ENCODE measurements at places on chromosomes 4 and X.

DNA sequence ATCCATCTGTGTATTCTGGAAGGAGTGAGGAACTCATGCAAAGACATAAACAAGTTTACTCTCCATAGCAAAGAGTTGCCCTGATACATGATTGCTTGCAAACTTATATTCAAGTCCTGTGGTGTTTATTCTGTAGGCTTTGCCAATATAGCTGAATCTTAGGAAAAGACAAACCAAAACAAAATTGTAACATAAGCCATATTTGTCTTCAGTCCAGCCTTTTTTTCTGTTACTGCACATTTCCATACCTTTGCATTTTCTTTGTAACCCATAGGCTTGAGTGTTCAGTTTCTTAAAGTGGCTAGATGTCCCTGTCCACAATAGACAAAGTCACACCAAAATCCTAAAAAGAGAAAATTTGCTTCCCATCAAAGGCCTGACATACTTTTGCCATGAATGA lies 120.4 kb downstream of the PPARGC1A start:
- no peak for DNase-seq

DNA sequence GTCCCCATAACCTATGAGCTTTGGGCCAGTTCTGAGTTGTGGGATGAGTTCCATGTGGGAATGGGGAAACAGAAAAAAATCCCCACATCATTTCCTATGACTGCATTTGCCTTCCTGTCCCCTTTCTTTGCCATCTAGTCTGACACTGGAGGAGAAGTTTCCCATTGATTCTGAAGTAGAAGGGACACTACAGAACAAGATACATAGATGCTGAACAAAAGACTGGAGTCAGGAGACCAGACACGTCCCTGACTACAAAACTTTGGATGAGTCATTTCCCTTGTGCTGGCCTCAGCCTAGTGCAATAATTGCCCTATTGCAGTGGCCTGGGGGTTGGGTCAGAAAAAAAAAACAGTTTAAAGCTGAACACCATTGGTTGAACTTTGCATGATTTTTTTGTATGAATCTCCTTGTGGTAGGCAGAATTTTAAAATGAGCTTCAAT lies 22.1 kb downstream of the BEX3 start:
- no peak for DNase-seq

DNA sequence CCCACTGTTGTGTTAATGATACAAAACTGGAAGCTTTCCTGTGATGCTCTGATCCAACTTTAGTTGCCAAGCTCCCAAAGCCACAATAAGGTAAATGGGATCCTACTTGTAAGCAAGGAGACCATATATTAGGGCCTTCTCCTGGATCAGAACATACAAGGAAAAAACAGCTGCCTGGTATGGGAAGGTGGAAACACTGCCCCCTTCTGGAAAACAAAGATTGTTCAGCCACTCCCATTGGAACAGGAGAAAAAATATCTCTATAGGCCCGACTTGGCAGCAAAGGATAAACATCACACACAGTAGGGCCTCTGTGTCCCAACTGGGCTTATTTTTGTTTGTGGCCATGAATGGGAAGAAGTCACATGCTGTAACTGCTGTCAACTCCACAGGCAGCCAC lies 166.5 kb downstream of the TBX22 start:
- no peak for DNase-seq

DNA sequence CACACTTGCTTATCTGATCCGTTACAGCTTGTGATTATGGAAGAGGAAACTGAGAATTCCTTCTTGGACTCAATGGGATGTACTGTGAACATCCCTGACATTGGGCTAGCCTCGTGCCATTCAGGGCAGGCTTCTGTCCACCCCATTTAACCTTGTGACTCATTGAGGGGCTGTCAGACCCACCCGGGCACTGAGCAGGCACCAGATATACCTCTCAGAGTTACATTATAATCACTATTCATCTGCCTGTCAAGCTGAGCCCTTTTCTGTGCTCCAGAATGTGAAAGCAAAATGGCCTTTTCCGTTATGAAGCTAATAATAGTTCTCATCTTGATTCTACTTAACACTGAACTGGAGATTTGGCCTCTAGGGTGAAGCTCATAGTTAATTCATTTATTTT lies 170.6 kb upstream of the SCML1 start:
- DNase-seq, result no peak

- no peak for DNase-seq
Measured at GRCh38 chr4:113759696-113760093, 1.8 kb downstream of the CAMK2D start.

DNA sequence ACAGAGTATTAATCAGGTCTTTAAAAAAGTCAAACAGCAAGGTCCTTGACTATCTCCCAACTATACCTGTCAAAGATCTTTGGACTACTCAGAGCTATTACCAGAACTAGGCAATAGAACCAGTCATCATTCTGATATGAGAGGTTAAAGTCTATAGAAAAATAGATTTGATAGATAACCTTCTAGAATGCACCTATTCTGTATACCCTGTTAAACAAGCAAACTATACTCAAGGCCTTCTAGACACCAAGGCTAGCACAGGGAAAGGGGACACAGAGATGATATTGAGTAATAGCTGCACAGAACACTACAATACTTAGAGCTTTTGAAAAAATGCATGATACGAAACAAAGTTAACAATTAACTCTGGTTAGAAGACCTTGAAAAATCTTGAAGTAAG lies 149.5 kb downstream of the NR3C2 start:
- no peak for DNase-seq

DNA sequence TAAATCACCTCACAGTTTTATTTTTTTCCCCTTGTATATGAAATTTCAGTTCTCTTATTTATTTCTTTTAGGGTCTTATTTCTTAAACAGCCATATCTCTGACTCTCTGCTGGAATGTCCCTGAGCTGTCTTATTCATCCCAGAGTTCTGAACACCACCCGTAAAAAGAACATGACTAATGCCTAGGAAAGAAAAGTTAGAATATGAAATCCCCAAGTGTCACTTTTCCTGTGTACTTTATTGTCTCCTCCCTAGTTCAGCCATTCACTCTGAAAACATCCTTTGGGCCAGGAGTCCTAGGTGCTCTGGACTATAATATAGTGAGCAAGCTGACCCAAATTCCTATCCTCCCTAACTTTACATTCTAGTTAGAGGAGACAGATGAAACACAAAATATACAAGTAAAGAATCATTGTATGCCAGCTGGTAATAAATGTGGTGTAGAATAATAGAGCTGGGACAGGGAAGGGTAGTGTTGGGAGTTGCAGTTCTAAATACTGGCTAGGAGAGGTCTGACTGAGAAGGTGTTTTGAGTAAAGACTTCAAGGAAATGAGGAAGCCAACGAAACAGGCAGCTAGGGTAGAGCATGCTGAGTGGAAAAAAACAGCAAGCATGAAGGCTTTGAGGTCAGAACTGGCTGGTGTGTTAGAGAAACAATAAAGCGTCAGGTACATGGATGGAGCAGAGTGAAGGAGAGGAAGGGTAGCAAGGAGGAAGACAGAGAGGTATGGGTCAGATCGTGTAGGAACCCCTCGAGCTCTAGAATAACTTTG lies 40.6 kb upstream of the FTHL17 start:
- no peak for DNase-seq

DNA sequence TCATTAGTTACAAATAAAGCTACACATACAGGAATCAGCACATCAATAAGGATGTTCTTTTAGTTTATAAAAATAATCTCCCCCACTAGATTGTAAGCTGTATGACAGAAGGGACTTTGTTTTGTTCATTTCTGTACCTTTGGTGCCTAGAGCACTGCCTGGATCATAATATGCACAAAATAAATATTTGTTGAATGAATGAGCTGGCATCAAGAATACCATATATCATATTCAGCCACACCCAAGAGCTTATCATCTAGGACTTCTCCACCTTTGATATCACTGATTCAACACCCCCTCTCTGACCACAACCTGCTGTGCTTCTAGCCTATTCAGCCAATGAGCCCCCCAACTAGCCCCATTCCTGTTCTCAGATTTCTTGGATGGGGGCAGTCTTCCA lies 10.6 kb downstream of the SYTL4 start:
- DNase-seq, result no peak

- DNase-seq, result no peak
Measured at GRCh38 chr4:136818811-136819330, 713.4 kb downstream of the PCDH18 start.

DNA sequence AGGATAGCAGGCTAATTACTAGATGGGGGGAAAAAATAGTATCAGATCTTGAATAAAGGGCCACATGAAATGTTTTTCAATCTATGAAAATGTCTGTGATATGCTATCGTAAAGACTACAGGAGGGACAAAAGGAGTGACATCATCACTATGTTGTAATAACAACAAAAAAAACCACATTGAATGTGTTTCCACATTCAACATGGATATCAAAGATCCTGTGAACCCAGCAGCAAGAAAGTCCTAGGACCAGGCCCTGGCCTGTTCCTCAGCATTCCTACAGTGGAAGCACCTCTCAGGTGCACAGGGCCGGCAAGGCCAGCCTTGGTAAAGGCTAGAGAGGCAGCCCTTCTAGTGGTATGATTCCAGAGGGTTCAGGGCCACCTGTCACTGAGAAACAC lies 118.3 kb downstream of the RELL1 start:
- DNase-seq, result no peak

GRCh38 chr4:115090483-115091075 lies 22.8 kb downstream of the NDST4 start:
- no peak for DNase-seq

GRCh38 chrX:136711147-136711546 lies 63.2 kb downstream of the CD40LG start:
- DNase-seq, result peak; percentile 29

- peak; percentile 51 for DNase-seq
Measured at GRCh38 chrX:16445166-16445752, 204.7 kb upstream of the S100G start.

DNA sequence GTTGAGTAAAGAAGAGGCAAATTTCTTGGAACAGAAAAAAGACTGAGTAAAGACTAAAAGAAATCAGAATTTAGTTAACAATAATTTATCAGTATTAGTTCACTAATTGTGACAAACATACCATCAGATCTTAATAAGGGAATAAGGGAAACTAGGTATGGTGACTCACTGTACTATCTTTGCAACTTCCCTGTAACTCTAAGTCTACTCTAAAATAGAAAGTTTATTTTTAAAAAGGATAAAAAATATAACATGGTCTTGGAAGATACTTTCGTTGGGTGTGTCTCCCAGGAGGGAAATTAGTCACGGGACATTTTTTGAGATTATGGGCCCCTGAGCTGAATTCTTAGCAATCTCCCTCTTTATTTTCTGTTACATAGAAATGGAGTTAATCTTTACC lies 97.3 kb downstream of the EMCN start:
- no peak for DNase-seq

GRCh38 chr4:173005912-173006633 lies 162.5 kb upstream of the GALNT7 start:
- DNase-seq, result no peak

Measured in B cell (primary cell).